Fibroblast of skin of left biceps (primary cell): ENCODE measurements at places on chromosomes 1 and 21.

DNA sequence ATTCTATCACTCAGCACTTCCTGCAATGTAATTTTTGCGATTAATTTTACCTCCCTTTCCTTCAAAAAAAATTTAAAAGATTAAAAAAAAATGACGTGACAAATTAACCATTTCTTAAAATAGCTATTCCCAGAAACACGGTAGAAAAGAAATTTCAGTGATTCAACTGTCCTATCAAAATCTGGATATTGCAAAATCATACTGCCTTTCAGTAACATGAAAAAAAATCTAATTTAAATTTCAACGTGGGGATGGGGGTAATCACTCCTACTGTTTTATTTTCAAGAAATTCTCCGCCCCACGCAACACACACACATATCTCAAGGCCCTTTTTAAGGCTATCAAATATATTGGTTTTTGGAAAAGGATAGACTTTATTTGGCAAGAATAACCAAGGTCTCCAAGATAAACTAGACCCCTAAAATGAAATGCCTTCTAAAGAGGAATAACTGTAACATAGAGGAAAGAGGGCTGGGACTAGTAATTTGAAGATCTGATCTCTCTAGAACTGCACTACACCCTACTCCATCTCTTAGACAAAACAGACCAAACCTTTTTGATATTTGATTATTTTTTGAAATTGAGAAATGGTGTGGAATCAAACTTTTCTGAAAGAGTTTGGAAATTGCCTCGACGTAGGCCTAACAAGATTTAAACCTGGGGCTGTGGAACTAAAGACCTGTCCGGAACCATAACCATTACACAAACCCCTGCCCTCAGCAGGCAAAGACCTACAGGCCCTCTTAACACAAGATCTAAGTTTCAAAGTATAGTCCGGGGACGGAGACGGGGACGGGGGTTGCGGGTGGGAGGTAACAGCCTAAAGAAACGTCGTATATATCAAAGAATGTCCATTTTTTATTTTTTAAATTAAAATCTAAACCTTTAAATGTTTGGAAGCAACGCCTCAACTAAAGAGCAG is 941 bp downstream of the ARNT start:
- no peak for DNase-seq

- DNase-seq: peak; percentile 91
Measured at GRCh38 chr1:223726380-223727001, 14.2 kb downstream of the CAPN2 start.

GRCh38 chr1:17167041-17167785 is 37.7 kb upstream of the PADI1 start:
- no peak for DNase-seq

DNA sequence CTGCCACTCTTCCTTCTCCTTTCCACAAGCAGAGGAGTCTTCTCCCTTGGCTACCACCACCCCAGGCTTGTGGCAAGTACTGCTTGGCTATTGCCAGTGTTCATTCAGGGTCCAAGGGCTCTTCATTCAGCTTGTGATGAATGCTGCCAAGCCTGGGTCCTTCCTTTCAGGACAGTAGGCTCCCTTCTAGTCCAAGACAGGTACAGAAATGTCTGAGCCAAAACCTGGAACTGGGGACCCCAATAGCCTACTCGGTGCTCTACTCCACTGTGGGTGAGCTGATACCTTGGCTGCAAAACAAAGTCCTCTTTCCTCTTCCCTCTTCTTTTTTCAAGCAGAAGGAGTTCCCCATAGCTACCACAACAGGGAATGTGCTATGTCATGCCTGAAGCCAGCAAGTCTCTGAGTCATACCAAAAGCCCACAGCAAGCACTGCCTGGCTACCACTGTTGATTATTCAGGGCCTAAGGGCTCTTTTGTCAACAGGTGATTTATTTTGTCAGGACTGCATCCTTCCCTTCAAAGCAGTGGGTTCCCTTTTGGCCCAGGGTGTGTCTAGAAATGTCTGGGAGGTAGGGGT is 268.9 kb downstream of the HHAT start:
- DNase-seq: peak; percentile 84

GRCh38 chr1:68969441-68969840 is 472.6 kb upstream of the DEPDC1 start:
- no peak for DNase-seq

DNA sequence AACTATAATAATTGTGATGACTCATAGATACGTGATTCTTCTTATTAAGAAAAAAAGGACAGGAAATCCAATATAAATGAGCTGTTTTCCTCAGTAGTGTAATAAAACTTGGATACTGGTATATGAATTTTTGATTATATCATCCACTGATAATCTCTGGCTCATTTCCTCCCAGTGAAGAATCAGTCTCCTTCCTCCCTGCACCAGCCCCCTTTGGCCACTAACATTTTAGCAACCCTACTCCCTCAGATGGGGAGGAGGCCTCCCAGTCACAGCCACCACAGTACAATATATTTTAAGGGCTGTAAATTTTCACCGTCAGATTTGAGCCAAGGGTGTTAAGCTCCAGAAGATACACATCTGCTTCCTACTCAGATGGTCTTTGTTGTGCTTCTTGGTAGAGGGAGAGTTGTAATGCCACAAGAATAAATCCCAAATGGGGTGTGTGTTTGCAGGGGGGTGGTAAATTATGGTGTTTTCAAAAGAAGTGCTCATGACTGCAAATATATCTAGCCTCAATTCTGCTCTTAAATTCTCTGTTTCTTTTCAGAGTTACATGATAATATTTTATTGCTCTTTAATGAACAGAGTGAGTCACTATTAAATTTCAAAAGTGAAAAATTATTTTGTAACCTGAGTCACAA is 153.5 kb downstream of the HLX start:
- DNase-seq: no peak

DNA sequence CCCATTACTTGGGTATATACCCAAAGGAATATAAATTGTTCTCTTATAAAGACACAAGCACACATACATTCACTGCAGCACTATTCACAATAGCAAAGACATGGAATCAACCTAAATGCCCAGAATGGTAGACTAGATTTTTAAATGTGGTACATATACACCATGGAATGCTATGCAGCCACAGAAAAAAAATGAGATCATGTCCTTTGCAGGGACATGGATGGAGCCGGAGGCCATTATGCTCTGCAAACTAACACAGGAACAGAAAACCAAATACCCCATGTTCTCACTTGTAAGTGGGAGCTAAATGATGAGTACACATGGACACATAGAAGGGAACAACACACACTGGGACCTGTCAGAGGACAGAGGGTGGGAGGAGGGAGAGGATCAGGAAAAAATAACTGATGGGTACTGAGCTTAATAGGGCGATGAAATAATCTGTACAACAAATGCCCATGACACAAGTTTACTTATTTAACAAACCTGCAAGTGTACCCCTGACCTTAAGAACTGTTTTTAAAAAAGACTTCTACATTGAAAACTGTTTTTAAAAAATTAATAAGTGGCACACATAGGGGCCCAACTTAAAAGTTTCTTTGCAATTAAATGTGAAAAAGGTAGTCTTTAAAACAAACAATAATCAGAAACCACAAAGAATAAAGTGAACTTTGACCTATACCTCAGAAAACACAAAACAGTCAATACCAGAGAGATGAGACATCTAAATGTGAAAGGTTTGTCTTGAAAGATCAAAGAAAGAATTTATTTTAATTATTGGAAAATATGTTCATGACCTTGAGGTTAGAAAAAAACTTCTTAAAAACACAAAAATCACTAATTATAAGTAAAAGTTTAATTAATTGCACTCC is 75.2 kb downstream of the CDC42BPA start:
- no peak for DNase-seq

- DNase-seq: no peak
Measured at GRCh38 chr1:188708795-188709535, 1768.7 kb downstream of the BRINP3 start.

GRCh38 chr1:189706594-189706993 is 771.1 kb downstream of the BRINP3 start:
- no peak for DNase-seq

- DNase-seq: no peak
Measured at GRCh38 chr1:119762409-119762808, 6.3 kb downstream of the HMGCS2 start.

DNA sequence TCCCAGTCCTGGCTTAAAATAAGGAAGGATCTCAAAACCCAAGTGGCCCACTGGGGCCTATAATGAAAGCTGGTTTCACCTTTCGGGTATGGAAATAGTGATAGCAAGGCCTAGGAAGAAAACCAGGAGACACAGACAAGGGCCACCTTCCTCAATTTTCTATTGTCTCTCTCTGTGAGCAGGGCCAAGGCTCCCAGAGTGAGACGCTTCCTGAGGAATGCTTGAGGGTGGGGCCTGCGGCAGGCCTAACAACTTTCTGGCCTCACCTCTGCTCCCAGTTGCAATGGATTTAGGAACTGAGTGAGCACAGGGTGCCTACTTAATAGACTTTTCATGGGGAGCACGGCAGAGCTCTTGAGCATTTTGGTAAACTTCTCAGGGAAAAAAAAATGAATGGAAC is 300.9 kb downstream of the ASTN1 start:
- no peak for DNase-seq

DNA sequence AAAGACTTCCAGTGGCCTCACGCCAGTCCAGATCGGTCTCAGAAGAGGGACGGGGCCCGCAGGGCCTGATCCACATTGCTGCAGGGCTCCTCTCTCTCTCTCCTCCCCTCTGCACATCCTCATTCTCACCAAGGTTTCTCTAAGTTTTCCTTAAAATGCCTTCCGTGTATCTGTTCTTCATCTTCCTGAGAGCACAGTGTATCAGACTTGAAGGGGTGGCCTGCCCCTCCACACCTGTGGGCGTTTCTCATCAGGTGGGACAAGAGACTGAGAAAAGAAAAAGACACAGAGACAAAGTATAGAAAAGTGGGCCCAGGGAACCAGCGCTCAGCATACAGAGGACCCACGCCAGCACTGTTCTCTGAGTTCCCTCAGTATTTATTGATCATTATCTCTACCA is 66.4 kb downstream of the PRKAB2 start:
- DNase-seq: no peak

- no peak for DNase-seq
Measured at GRCh38 chr1:117871013-117871412, 58.4 kb downstream of the GDAP2 start.

DNA sequence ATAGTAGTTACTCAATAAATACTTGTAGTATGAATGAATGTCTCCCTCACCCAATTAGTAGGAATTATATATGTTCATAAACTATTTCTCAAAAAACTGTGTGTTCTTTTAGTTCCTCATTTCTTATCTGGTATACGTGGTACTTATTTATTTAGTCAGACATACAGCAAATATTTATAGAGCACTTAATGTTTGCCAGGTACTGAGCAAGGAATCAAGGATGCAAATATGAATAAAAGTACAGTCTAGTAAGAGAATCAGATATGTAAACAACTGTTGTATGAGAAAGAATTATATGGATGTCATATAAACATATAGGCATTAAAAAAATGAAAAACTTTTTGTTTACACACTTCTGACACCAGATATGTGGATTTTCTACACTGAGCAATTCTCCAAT is 58.5 kb downstream of the ATF6 start:
- no peak for DNase-seq

DNA sequence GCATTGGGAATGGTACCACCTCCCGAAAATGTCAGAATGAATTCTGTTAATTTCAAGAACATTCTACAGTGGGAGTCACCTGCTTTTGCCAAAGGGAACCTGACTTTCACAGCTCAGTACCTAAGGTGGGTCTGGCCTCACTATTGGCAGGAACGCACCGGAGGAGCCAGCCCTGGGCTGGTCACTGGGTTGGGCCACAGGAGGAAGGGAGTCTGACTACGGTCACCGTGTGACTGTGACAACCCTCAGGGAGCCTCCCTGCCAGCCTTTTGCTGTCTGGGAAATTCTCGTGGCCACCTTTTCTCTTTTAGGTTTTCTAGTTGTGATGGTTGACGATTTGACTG is 2.2 kb downstream of the IL10RB start:
- DNase-seq: no peak

- DNase-seq: no peak
Measured at GRCh38 chr1:95176861-95177260, 57.1 kb upstream of the RWDD3 start.

- peak; percentile 87 for DNase-seq
Measured at GRCh38 chr1:240337781-240338180, 246.1 kb downstream of the FMN2 start.

DNA sequence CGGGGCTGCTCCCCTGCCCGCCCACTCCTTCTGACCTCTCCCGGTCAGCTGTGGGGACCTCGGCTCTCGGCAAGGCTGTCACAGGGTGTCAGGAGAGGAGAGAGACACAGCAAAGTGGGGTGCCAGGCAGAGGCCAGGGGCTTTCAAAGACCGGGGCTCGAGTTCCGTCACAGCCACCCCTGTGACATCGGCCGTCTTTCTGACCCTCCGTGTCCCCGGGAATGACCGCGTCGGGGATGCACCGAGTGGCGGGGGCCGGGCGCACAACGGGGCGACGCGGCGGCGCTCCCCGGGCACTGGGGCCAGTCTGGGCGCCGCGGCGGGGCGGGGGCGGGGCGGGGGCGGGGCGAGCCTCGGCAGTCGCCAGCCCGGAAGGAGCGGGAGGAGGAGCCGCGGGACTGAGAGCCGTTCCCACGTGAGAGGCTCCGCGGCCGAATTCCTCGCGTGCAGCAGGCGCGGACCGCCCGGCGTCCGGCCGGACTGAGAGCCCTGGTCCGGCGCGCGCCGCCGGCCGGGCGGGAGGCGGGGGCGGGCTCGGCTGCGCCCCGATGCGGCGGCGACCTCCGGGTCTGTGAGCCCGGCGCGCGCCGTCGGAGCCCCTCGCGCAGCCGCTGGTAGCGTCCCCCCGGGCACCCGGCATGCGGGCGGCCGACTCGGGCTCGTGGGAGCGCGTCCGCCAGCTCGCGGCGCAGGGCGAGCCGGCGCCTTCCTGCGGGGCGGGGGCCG is 229.7 kb upstream of the TMEM51 start:
- no peak for DNase-seq

DNA sequence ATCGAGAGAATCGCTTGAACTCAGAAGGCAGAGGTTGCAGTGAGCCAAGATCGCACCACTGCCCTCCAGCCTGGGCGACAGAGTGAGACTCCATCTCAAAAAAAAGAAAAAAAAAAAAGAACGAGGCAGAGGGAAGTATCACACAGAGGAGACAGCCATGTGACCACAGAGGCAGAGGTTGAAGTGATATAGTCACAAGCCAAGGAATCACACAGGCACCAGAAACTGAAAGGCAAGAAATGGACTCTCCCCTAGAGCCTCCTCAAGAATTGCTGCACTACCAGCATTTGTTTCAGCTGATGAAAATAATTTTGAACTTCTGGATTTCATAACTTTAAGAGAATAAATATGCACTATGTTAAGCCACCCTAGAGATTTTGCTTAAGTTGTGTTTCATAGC is 459.6 kb downstream of the PTPRC start:
- DNase-seq: no peak

DNA sequence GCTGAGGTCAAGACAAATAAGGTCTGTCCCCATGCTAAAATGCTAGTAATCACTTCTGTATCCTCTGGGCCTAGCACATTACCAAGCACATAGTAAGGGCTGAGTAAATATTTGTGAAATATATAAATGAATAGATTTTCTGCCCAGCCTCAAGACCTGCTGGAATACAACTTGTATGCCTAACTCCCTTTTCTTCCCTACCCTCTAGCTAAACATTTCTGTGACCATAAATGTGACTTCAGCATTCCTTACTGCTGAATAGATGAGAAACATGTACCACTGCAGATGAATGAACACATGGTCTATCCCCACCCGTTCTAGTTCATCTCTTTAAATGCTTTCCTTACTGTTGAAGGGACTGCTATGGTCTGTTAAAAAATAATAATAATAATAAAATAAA is 209.0 kb upstream of the HOOK1 start:
- DNase-seq: no peak
